Stimulated activated CD4-positive, alpha-beta T cell treated with anti-CD3 and anti-CD28 coated beads, Interleukin-12 subunit alpha, Interleukin-12 subunit beta, amount 100 ng/mL, for 24 hours (primary cell): ENCODE measurements at places on chromosomes 4 and X.

- no peak for DNase-seq
These were observed 37.1 kb upstream of the XPNPEP2 start for GRCh38 chrX:129701624-129702069.

GRCh38 chr4:135382280-135382959, 1180.8 kb upstream of the PABPC4L start:
- no peak for DNase-seq

DNA sequence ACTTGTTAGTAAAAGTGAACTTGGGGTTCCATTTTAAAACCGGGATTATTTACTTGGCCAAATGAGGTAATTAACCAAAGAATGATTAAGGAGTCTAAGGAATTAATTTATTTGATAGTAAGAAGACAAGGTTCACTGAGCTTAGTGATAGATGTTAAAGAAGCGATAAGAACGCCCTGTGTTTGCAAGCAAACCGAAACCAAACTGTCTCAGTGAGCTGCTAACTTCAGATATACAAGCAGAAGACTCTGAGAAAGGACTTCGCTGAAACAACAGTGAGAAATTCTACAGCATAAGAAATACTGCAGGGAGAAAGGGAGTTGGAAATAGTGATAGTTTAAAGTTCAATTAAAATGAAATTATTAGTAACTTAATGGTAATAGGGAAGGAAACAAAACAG, 37.6 kb upstream of the SHISA3 start:
- no peak for DNase-seq

GRCh38 chr4:65600656-65601055, 69.6 kb downstream of the EPHA5 start:
- DNase-seq = no peak

- no peak for DNase-seq
These were observed 399.9 kb downstream of the RAB28 start for GRCh38 chr4:13084210-13084609.

DNA sequence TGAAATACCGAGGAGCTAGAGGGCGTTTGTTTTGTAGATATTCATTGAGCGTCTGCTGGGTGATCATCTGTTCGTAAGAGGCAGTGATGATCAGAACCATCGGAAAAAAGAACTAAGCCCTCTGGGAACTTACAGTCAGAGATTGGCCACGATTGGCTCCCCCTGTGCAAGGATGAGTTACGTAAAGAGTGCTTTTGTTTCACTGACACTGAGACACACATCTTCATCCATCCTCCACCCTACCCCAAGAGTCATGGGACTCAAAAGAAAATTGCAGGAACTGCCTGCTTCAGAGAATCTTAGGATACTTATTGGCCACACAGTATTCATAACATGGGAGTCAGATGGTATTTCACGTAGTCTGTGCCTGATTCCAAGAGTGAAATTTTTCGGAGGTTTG, 62.1 kb downstream of the GEMIN8 start:
- DNase-seq = no peak

DNA sequence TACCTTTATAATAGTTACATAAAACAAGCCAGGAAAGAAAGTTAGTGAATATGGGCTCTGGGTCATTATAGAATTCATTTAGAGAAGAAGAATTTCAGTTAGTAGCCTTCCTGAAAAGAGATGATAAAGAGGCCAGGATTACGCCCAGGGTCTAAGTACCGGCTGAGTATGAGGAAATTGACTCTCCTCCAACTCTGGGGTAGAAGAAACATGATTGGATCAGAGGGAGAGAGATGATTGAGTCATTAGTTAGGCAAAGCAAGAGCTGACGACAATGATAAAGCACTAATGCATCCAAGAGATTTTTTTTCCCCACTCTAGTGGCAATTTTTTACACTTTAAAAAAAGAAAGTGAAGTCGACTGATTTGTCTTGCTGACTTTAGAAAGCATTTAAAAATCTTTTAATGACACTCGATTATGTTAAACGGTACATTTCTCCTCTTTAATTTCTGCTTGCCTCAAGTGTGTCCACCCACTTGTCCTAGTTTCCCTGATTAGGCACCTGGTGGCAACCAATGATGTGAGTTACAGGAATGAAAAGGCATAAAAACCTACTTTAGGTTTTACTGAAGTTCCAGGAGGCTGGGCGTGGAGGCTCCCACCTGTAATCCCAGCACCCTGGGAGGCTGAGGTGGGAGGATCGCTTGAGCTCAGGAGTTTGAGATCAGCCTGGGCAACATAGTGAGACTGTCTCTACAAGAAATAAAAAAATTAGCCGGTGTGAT, 37.3 kb upstream of the IGFBP7 start:
- no peak for DNase-seq

- no peak for DNase-seq
These were observed 239.5 kb downstream of the KCNIP4 start for GRCh38 chr4:21709031-21709430.
